BE2C (cell line): ENCODE measurements at places on chromosomes 4 and X.

DNA sequence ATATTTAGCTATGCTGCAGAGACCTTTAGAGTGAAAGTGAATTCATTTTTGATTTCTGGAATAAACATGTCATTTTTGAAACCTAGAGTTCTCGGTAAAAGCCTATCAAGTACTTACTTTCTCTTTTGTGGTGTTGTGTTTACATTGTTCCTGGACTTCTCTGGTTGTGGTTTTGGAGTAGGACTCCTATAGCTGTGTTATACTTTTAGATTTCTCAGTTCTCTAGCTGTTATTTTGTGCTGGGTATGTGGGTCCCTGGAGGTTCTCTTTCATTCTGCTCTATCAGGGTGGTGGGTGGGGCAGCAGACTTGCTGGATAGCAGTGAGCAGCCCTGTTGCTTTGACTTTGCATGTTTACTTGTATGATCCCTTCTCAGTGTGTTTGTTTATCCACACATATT lies 25.6 kb upstream of the MSMO1 start:
- DNase-seq: no peak

- DNase-seq: no peak
These were observed 595 bp downstream of the MBNL3 start for GRCh38 chrX:132488180-132488705.

- DNase-seq: no peak
These were observed 252.6 kb downstream of the TMEM47 start for GRCh38 chrX:34404386-34405070.

- no peak for DNase-seq
These were observed 6.2 kb downstream of the FGB start for GRCh38 chr4:154569028-154569427.

DNA sequence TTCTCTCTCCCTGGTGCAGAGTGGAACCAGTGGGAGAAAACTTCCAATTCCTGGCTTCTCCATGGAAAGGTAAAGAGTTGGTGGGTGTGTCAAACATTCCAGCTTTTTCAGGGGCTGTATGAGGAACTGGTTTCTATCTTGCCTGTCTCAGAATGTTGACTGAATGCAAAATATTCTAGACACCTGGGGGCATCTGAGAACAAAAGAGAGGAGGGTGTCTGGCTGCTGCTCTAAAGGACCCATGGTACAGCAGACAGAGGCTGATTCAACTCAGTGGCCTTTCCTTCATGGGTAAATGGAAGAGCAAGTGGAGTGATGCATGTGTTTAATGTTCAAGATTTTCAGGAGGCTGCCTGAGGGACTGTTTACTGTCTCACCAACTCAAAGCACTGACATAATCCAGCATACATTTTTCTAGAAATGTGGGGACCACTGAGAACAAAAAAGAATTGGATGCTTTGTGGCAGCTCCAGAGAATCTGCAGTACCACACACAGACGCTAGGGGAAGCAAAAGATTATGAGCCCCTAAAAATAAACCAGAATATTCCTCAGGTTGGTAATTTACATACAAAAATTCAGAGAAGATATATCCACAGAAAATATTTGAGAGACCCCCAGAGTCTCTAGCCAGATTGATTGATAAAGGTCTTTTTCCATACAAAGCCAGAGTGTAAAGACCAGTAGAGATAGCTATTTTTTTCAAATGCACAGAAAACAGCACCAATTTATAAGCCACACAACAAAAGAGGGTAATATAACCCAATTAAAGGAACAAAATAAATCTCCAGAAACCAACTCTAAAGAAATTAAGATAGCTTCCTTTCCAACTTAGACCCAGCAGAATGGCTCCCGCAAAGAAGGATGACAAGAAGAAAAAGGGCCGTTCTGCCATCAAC lies 48.0 kb upstream of the STARD8 start:
- peak; percentile 11 for DNase-seq

DNA sequence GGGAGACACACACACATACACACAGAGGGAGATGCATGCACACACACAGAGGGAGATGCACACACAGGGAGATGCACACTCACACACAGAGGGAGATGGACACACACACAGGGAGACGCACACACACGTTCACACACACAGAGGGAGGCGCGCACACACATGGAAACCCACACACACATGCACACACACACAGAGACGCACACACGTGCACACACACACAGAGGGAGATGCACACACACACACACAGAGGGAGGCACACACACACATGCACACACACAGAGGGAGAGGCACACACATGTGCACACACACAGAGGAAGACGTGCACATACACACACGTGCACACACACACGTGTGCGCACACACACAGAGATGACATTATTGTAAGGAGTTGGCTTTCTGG lies 79.1 kb downstream of the HMX1 start:
- no peak for DNase-seq

GRCh38 chrX:99857455-99857854 lies 552.6 kb downstream of the PCDH19 start:
- no peak for DNase-seq

DNA sequence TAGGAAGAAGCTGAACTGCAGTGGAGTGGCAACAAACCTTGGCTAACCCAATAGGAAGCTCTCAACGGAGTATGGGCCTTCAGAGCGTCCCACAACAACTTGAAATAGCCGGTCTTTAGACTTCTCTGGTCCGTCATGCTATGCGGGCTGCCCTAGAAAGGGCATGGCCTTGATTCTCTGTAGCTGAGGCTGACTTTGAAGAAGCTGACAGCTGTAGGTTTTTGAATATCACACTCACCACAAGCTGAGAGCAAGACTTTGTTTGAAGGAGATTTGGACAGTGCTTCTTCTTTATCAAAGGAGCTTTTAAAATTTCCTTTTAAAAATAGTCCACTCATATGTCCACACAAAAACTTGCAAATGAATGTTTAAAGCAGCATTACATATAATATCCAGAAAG lies 322.9 kb downstream of the CAMK2D start:
- DNase-seq: no peak

GRCh38 chr4:168528131-168528949 lies 31.5 kb downstream of the PALLD start:
- no peak for DNase-seq

GRCh38 chr4:6124386-6125102 lies 75.8 kb downstream of the JAKMIP1 start:
- no peak for DNase-seq

DNA sequence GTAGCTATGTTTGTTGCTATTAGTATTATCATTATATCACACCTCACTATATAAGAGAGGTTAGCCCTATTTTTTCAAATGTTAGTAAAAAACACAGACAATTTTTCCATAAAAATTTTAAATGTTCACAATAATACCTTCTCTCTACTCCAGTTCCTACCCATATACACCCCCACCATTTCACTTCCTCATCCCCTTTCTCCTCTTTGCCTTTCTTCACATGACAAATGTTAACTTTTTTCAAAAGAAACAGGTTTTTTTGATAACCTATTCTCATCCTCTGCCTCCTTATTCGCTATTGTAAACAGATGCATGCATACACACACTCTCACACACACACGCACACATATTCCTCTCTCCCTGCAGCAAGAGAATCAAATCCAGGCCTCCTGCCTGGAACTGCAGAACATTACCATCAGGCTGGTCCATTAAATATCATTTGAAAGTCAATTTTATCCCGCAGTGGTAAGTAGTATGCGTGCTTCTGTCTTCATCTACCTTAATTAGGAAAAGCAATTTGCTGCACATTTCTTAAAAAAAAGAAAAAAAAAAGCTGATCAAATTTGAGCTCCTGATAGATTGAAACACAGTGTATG lies 55.5 kb downstream of the MID1IP1 start:
- DNase-seq: no peak

DNA sequence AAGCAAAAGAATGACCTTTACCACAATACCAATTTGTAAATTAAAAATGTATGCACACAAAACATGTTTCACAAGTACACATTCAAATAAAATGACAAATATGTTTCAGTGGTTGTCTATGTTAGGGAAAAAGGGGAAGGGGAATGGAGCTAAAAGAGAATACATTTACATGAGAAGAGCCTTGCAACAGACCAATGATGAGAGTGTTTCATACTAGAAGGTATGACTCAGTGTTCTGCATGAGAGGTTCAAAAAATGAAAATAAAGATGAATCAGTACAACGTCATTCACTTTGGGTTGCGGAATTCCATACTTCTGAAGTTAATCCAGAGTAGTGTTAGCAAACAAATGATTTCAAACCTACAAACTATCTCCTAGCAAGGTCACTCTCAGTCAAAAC lies 51.7 kb downstream of the RPGR start:
- no peak for DNase-seq

GRCh38 chr4:142274137-142274536 lies 572.0 kb downstream of the INPP4B start:
- no peak for DNase-seq

- DNase-seq: no peak
These were observed 881.8 kb upstream of the PCDH10 start for GRCh38 chr4:132267321-132267720.

GRCh38 chr4:174423257-174423944 lies 98.9 kb downstream of the HPGD start:
- peak; percentile 14 for DNase-seq

- no peak for DNase-seq
These were observed 279.0 kb downstream of the ARAP2 start for GRCh38 chr4:35965300-35965699.

DNA sequence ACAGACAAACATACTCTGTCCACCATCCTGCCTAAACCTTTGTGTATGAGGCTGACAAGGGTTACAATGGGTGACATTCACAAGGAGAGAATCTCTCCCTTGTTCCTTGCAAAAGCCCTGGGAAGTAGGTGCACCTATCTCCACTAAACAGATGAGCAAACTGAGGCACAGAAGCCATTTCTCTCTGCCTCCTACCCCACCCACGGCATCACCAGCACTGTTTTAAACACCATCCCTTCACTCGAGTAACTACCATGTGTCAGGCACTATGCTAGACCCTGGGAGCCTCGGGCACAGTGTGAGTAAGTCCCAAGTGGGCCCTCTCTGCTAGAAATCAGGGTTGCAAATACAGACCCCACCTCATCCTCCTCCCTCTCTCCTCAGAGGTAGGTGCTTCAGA lies 899 bp downstream of the LYAR start:
- no peak for DNase-seq

DNA sequence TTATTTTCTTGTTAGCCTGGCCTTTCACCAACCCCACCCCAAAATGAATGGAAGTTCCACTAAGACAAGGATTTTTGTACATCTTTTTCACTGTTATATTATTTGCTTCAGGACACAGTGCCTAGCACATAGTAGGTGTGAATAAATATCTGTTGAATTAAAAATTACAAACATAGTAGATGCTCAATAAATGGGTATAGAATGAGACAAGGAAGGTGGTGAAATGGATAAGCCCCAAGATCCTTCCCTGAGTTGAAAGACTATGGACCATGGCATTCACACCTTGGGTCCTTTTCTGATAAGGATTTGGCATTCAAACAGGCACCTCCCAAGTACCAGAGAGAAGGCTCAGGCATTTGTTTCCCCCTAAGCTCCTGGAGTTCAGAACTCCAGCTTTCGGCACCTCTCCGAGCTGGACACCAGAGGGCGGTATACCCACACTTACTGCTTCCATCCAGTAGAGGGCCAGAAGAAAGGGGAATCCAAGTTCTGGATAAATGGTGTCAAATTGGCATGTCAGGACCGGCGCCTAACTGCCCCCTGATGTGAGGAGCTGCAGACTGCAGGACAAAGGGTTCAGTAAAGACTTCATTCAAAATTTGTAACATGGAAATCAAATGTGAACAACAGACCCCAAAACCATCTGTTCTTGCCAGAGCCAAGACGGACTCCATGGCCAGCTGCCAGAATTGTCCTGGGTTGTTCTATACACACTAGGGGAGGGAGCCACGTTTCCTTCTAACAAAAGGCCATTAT lies 193.0 kb downstream of the GPC3 start:
- peak; percentile 57 for DNase-seq

DNA sequence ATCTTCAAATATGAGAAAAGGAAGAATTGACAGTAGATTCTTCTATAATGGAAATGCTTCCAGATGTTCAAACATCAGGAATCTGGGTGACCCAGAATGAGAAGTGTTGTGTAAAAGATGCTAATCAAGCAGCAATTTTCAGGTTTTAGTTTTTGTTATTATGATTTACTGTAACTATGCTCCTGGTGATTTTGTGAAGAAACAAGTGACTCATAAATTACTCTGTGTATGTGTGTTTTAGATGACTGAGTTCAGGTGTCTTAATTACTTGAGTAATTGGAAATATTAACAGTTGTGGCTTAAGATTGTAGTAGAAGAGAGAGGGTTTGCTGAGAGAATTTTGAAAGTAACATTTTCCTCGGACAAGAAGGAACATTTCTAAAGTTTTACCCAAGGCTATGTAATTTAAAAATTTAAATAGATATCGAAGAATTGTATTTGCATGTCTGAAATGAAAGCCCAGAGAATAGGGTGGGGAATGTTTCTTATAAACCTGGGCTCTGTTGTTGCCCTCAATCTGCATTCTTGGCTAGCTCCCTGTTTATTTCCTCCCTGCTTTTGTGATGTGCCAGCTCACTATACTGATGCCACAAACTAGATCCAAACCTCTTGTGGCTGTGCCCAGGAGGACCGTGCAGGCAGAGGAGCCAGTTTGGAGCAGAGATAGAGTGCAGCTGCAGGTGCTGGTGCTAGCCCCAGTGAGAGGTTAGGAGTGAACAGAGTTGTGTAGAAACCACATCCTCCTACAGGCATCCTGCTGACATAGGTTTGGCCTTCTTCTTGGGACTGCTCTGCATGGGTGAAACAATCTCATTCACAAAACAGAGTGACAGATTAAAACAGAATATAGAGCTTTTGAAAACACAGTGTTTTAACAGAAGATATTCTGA lies 25.4 kb upstream of the TNIP3 start:
- DNase-seq: no peak

- DNase-seq: no peak
These were observed 7.6 kb downstream of the DLG3 start for GRCh38 chrX:70452143-70452733.

- no peak for DNase-seq
These were observed 22.3 kb downstream of the APLN start for GRCh38 chrX:129632443-129632842.

DNA sequence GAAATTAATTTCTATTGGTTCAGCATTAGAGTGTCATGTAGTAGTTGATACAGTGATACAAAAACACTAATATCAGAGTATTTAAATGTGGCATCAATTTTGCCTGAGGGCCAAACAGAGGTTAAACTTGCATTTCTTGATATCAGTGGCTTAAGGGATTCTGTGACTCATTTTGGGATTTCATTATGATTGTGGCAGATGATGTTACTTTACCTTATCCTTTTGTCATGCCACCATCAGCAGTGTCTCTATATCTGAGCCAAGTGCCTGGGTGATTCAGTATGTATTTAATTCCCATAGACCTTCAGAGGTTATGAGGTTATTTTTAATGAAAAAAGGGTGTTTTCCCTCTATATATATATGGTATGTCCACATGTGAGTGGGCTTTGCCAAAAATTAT lies 582.9 kb downstream of the ADGRL3 start:
- DNase-seq: no peak

GRCh38 chrX:100817340-100817739 lies 2.9 kb upstream of the CSTF2 start:
- DNase-seq: no peak

DNA sequence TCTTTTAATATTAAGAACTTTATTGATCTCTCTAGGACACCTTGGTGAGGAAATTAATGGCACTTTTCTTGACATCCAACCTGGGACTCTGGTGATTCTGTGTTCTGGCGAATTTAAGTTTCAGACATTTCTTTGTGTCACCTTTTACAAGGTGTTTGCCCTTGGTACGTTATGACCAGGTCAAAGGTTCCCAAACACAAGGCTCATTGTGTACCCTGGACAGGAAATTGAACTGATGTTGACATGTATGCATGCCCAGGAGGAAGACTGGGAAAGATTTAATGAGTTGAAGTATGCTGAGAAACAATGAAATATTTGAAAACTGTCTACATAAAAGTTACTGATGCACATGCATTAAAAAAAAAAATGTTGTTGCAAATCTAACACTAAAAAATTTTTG lies 22.1 kb downstream of the NIPAL1 start:
- no peak for DNase-seq
